Inflammatory macrophage treated with lipopolysaccharide for 1 hour (primary cell): ENCODE measurements at places on chromosomes 2 and 18.

DNA sequence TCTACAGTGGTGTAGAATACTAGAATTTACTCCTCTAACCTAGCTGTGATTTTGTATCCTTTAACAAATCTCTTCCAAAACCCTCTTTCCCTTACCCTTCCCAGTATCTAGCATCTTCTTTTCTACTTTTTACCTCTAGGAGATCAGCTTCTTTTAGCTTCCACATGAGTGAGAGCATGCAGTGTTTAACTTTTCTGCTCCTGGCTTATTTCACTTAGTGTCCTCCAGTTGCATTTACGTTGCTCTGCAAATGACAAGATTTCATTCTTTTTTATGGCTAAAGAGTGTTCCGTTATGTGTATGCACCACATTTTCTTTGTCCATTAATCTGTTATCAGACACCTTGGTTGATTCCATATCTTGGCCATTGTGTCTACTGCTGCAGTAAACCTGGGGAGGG is 228.5 kb downstream of the PRKCE start:
- DNase-seq = no peak

DNA sequence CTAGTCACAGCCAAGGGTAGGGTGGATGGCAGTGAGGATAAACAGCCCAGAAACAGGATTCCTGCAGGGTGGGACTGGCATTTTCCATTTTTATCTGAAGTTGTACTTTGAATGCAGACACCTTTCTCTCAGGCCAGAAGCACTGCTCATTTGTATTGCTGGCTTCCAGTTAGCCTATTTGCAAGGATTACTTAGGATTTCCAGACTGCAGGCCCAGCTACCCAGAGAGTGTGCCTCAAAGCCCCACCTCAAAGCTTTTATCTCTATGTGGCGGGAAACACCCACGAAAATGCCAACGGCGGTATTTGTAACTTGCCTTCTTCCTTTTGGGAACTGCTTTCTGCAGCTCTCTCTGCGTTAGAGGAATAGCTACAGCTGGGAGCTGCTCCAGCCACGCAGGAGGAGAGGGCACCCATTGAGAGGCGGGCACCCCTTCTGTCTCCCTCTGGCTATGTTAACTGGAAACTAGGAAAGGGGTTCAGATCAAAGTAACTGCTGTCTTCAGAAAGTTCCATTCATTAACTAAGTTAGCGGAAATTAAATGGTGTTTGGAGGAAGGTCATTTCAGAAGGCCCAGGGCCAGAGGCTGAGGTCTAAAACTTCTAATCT is 144.9 kb downstream of the TGIF1 start:
- peak; percentile 43 for DNase-seq

DNA sequence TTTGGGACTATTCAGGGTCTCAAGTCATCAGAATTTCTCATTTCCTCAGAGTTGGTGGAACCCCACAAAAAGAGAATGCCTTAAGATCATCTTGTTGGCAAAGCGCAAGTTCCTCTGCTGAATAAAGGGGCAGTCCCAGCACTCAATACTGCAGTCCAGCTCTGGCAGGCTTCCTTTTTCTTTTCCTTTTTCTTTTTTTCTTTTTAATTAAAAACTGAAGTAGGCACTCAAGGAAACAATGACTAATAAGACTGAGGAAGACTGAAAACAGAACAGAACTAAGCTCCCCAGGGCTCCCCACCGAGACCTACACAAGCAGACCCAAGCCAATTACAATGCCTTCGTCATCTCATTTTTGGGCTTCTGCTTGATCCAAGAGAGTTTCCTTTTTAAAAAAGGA is 82.0 kb downstream of the STK39 start:
- DNase-seq = peak; percentile 52

DNA sequence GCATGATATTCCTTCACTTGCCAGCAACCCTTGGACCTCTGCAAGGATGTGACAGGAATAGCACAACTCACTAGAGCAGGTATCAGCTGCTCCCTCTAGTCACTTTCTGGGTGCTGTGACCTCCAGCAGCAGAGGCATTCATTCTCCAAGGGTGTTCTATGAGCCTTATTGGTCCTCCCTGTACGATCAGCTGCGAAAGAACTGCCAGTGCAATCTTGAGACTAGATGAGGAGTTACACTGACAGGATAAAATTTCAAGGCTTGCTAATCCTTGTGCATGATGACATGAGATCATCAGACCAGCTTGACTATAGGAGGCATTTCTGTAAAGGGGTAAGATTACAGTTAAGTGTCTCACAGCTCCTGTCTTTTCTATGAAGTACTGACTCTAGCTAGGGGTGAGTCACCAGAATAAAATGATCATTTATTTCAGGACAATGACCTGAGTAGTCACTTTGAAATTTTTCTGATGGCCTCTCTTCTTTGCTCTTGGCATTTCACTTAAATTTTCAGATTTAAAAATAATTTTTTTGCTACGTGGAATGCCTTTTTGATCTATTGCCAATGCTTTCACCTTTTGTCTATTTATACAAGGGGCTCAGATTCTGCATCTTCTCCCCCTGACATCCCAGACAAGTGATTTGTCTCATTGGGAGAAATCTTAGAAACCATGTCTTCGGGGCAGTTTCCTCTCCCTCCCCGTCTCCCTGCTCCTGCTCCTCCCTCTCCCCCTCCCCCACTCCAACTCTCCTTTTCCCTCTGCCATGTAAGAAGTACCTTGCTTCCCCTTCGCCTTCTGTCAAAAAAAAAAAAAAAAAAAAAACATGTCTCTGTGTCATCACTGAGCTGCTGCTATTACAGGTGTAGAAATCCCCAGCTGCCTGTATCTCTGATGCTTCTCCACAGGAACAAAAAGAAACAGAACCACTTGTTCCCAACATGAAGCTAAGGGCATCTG is 49.2 kb upstream of the FRZB start:
- no peak for DNase-seq

DNA sequence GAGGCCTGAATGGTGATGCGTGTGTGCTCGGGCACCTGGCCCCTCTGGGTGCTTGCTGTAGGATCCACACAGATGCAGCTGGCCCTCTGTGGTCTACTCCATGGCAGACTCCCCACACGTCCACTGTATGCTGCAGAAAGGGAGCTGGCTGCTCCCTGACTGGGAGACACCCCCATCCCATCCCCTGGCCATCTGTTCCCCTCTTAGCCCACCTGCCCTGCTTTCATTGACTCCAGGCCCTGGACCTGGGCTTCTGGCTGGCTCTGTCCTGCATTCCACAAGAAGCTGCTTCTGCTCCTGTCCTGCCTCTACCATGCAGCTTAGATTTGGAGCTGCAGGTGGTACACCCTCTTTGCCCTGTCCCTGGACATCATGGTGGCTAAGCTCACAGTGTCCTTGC is 80.1 kb downstream of the FHOD3 start:
- DNase-seq = no peak
